MCF 10A (cell line): ENCODE measurements at places on chromosomes 3 and 15. TPM values are rescaled to one million over a fixed set of nuclear protein-coding genes. Genes with fewer than 3 reads are reported as not detected.

DNA sequence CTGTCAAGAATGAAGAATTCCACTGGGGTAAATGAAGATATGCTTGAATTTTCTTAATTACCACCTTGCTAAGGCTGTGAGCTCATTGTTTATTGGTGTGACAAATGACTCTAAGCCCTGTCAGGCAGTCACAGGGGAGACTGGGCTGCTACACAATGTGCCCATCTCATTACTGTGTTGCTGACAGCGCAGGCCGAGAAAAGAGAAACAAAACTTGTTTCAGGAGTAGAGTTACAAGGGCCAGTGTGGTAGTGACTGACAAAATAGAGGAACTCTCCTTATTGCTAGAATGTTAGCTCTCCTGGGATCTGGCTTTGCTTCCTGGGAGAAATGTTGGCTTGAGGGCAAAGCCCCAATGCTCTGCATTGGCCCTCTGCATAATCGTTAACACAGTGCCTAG lies 130.4 kb upstream of the CRBN start:
- DNase-seq: no peak

- DNase-seq: peak; percentile 67
These were observed 7.7 kb downstream of the HOMER2 start for GRCh38 chr15:82944821-82945220.

Gene GRAMD1C
- total RNA-seq: 0.64 and 0.79 TPM in 2 replicates

Gene COL8A1
- total RNA-seq: 29.1 and 112 TPM in 2 replicates

Gene CCDC39
- total RNA-seq: not detected in 2 replicates
